ENCODE measurements at places on chromosomes 4 and X. TPM values are rescaled to one million over a fixed set of nuclear protein-coding genes. Genes with fewer than 3 reads are reported as not detected.

DNA sequence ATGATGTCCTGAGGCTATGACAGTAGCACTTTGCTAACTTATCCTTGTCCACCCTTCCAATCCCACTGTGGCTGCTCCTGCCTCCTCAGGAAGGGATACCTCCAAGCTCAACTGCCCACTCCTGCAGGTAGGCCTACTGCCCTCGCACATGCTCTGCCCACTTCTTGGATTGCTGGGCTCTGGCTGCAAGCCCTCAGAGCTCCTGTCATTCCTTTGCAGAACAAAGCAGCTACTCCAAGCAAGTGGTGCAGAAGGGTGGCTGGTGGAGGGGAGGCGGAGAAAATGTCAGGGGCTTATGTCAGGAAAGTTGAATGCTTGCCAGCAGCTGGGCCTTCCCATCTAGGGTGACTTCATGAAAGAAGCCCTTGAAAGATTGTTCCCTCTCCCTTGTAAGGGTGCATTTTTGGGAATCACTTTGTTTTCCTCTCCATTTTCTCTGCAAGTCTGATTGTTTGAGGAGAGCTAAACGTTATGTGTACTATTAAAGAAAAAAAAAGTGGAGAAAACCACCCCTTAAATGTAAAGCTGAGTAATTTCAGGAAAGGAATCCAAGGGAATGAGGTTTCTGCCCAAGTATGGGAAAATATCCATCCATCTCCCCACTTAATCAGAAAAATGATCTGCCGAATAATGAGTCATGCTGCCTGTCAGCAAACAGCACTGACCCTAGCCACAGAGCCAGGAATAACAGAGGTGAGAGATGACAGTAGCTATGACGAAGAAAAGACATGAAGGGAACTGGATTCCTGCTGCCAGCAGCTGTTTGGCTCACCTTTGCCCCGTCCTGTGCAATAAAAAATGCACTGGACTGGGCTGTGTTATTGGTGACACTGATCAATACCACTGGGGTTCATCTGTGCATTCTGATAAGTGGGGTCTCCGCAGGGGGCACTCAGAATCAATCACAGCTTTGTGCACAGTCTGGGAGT is 102.0 kb downstream of the RTL5 start:
- peak; percentile 74 for DNase-seq

DNA sequence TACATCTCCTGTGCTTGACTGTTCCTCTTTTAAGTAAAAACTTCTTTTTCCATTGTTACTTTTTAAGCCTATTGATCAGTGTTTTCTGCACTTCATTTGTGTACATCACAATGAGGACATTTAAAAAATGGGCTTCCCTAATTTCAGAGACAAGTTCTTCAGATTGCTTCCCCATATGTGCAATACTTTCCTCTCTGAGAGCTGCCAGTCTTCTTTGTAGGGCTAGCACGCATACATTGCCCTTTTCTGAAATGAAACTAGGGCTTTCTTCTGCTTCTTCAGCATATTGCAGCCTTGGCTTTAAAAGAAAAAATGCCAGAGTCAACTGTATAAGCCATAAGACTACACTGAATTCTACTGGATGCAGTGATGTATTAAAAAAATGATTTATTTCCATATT is 37.8 kb downstream of the FAT4 start:
- no peak for DNase-seq

Gene ODAPH
- total RNA-seq: not detected

DNA sequence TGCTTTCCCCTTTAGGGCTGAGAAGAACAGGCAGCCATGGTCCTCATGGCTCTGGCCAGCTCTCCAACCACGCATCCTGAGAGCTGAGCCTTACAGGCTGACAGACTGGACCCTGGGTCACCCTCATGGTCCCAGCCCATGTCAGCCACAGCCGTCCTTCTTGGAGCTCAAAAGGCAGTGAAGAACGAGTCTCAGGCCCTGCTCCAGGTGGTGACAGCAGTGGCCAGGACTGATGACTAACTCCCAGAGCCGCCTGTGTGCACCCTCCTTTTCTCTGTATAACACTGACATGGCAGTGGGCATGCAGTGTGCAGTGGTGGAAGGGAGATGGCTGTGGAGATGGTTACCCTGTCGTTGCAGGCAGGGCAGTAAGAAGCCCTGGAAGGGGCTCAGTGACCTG is 10.3 kb upstream of the DUSP9 start:
- peak; percentile 58 for DNase-seq

- DNase-seq: no peak
Measured at GRCh38 chr4:138235419-138235952, 6.7 kb downstream of the SLC7A11 start.

GRCh38 chr4:40043786-40044185 is 12.9 kb upstream of the N4BP2 start:
- no peak for DNase-seq

DNA sequence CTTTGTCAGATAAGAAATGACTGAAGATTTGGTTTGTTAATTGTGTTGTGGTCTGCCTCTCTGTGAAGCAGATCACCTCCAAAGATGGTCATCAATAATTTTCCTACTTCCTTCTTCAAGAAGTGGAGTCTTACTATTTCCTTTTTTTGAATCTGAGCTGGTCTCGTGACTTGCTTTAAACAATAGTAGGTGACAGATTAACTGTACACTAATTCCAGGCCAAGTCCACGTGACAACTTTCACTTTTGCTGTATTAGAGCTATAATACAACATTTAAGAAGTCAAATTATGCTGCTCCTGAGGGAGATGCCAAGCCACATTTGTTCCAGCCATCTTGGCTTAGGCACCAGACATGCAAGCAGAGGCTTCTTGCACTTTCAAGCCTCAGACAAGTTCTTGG is 393.8 kb upstream of the GRID2 start:
- no peak for DNase-seq

GRCh38 chr4:166044871-166045270 is 171.8 kb downstream of the TLL1 start:
- DNase-seq: no peak

DNA sequence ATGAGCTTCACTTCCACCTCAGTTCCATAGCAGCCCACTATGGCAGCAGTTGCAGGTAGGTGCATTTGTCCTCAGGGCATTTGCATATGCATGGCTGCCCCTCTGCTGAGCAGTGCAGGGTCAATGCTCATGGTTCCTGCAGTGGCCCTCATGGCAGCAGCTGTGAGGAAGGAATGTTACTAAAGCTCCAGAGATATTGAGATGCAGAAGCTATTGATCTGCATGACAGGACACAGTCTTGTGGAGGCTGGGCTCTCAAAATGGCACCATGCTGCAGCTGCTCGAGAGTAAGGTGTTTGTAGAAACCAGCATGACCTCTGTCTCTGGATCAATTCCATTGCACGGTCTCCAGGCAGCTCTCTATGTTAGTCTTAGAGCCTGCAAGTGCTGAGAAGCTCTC is 179.2 kb upstream of the PCDH18 start:
- no peak for DNase-seq

Gene ADRA2C
- total RNA-seq: 61.5 TPM

- DNase-seq: no peak
Measured at GRCh38 chrX:15849555-15849954, 5.1 kb downstream of the AP1S2 start.

DNA sequence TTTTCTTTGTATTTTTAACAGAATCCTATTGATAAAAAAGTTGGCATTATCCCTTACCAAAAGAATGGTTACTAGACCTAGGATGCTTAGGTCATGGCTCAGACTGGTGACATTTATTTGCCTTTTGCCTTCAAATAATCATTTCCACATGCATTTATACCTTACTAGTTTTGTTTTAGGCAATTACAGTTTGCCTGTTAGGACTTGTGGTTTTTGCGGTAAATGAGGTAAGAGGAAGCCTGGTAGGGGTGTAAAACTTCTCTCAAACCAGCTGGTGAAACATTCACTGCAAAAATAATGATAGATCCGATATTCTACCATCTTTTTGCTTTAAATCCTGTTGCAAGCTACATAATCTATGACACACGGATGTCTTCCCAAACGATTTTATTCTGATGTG is 12.1 kb downstream of the LAMP2 start:
- no peak for DNase-seq

Gene DGKK
- not detected for total RNA-seq

Gene IRS4
- not detected for total RNA-seq

Gene PDLIM3
- total RNA-seq: 447 TPM

DNA sequence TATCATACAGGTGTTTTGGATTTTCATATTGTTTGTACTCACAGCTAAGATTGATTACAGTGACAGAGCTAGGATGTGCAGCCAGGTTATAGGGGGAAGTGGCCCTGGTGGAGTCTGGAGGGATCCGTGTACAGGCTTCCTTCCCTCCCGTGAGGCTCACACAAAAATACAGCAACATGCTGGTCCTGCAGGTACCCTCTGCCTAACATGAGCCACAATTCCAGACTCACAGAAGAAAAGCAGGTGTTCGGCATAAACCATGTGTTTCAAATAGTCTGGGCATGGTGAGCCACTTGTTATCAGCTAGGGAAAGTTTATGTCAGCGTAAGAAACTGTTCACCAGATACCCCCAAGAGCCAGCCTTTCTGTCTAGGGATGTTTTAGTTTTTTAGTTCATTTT is 82.9 kb downstream of the HTT start:
- no peak for DNase-seq

DNA sequence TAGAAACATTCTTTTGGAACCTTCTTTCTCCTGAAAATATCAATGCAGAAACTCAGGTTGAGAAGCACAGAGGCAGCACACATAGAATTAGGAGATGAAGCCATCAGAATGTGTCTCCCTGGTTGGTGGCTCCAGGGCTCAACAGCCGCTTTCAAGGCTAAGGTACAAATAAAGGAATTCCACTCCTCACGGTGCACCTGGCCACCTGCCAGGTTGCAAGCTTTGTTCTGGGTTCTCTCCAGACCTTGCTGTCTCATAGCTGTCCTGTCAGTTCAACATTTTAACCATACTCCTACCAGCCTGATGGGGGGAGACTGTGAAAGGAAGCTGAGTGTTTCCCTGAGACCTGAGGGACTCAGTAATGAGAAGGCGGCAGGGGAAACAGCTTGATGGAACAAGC is 96.3 kb upstream of the HPF1 start:
- DNase-seq: no peak

DNA sequence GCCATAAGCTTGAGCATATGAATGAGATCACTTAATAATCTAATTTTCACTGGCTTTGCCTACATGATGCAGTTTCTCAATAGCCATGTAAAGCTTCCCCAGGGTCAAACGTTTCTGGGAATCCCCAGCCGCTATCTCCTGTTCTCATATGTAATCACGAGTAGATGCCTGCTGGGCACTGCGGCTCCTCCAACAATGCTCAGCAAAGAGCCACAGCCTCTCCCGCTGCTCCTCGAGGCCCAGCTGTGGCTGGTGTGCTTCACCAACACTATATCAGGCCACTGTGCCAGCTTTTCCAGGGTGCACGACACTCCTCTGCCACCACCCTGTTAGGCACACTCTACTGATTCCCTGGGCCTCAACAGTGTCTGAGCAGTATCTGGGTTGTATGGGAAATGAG is 78.3 kb upstream of the RASGEF1B start:
- DNase-seq: no peak

Gene PQBP1
- total RNA-seq: 48.9 TPM

Gene KCNE5
- total RNA-seq: 0.29 TPM

GRCh38 chr4:148067301-148067916 is 335.5 kb downstream of the ARHGAP10 start:
- no peak for DNase-seq

DNA sequence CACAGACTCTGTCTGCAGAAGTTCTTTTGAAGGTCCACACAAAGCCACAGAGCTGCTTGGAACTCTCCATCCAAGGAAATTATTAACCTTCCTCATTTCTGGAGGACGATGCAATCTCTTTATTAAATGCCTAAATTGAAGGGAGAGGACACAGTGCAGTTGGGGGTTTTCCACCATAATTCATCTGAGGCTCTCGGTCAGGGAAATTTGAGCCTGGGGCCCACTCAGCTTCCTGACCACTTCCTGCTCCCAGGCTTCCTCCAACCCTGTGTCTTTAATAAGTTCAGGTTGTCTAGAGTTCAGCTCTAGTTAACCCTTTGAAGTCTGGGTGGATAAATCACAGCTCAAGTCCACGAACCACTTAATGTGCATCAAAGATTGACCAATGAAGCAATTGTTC is 58.5 kb downstream of the PRPS1 start:
- no peak for DNase-seq

GRCh38 chr4:138871555-138871875 is 144.1 kb upstream of the NOCT start:
- DNase-seq: no peak

DNA sequence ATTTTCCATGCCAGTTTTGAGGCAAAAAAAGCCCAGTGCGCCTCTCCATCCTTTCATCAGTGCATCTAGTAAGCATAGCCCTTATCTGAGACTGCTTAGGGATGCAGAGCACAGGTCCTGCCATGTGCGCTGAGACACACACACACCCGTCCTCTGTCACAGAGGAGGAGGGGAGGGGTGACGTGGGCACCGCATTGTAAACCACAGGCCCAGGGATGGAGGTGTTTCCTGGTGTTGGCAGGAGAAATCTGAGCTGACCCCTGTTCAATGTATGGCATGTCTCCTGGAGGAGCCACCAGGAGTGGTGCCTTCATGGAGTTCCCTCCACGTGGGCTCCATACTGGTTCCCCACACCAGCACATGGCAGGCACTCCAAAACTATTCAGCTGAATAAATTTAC is 65.8 kb upstream of the HELT start:
- DNase-seq: peak; percentile 53

All from posterior vena cava (tissue), 2 donors.